ENCODE measurements at places on chromosomes 5 and 9.

GRCh38 chr5:38245307-38245706 lies 13.1 kb upstream of the EGFLAM start:
- DNase-seq, result no peak

DNA sequence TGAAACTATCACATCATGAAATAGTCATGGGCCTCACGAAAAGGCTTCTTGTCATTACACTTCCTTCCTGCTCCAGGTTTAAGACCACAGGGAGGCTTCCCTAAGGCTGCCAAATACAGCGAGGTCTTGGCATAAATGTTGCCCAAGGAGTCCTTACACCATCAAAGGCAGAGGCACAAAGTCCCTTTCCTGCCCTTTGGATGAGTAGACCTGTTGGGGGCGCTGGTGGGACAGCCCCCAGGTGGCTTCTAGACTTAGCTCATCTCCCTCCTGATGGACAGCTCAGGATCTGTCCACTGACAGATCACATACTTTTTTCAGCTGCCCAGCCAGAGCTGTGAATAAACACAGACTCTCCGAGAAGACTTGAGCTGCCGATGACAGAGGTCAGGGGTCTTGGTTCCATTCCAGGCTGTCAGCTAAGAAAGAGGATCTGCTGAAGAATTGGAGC lies 15.5 kb upstream of the MEGF9 start:
- no peak for DNase-seq

- DNase-seq, result no peak
These were observed 245.8 kb upstream of the PCSK5 start for GRCh38 chr9:75644649-75645048.

DNA sequence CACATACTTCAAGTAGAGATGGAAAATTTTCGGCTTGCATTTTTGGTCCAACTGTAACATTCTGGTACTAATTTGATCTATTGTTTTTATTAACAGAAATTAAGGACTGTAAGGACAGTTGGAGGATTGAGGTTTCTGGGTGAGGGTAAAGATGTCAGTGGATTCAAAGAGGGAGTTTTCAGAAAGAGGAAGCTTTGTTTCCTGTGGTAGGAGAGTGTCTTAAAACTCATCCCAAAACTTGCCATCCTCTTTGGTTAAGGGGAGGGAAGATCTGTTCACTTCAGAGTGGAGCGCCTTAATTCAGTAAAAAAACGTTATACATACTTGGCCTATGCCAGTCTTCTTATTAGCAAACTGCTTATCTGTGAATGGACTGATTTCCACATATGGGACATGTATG lies 13.8 kb downstream of the CNTRL start:
- no peak for DNase-seq

DNA sequence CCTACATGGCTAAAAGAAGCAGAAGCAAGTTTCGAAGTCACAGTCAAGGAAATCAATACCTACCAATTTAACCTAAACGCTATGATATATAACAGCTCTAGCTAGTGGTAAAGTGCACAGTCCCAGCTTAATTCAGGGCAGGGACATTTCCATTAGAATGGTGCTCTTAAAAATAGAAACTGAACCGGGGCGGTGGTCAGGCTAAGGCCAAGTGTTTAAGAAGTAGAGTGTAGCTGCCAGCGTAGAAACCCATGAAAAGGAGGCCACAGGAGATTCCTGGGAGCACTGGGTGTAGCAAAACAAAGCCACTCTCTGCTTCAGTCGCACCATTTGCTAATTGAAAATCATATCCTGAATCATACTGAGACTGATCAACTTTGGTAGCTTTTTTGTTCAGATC lies 28.8 kb downstream of the PPIC start:
- DNase-seq, result no peak

- DNase-seq, result no peak
These were observed 759.9 kb downstream of the DTWD2 start for GRCh38 chr5:118228489-118228888.

DNA sequence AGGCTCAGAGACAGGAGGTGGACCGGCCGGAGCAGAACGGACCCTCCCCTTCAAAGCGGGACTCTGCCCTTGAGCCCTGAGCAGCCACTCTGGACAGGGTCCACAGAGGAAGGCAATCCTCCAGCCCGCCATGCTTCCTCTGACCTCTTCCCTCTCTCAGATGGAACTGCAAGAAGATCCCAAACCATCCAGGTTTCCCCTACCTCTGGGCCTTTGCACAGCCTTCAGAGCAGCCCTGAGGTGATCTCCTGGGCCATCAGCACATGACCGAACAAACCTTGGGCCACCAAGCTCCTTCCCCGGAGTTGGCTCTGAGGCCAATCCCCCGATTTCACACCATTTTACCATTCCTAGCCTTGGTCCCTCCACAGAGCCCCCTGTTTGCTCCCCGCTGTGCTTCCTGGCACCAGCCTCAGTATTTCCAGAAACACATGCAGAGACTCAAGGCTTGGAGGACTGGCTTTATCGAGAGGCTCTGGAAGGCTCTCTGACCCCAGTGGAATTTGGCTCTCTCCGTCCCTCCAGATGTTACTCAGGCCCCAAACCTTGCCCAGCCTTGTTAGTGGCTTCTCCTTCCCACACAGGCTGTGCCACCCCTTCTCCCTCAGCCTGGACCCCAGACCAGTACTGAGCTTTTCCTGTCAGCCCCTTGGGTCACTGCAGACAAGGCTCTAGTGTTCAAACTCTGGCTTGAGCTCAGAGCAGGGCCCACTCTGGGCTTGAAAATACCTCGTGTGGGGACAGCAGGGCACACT lies 48.6 kb upstream of the KCNMB1 start:
- DNase-seq, result no peak
